ENCODE measurements at places on chromosomes 13 and 19.

GRCh38 chr13:29816715-29817114 is 33.7 kb downstream of the UBL3 start:
- DNase-seq: no peak

DNA sequence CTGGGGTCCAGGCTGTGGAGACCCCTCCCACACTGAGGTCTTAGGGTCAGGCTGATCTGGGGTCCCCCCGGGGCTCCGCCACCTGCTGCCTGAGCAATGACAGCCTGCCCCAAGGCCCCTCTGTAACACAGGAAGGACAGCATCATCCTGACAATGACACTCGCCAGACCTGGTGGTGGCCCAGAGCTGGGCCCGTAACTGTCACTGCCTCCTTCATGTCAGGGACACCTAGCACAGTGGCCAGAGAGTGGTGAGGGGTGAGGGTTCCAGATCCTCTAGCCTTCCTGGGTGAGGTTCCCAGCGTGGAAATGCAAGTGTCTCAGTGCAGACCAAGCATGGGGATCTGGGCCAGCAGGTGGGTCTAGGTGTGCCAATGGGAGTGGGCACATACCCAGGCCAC is 27.8 kb downstream of the OPA3 start:
- no peak for DNase-seq

- DNase-seq: no peak
These were observed 156.8 kb downstream of the RGCC start for GRCh38 chr13:41613984-41614661.

GRCh38 chr19:7902796-7903243 is 857 bp upstream of the MAP2K7 start:
- no peak for DNase-seq

- no peak for DNase-seq
These were observed 16.0 kb downstream of the FGF9 start for GRCh38 chr13:21686751-21687391.

- no peak for DNase-seq
These were observed 1486.8 kb downstream of the EFNB2 start for GRCh38 chr13:105048677-105049076.

DNA sequence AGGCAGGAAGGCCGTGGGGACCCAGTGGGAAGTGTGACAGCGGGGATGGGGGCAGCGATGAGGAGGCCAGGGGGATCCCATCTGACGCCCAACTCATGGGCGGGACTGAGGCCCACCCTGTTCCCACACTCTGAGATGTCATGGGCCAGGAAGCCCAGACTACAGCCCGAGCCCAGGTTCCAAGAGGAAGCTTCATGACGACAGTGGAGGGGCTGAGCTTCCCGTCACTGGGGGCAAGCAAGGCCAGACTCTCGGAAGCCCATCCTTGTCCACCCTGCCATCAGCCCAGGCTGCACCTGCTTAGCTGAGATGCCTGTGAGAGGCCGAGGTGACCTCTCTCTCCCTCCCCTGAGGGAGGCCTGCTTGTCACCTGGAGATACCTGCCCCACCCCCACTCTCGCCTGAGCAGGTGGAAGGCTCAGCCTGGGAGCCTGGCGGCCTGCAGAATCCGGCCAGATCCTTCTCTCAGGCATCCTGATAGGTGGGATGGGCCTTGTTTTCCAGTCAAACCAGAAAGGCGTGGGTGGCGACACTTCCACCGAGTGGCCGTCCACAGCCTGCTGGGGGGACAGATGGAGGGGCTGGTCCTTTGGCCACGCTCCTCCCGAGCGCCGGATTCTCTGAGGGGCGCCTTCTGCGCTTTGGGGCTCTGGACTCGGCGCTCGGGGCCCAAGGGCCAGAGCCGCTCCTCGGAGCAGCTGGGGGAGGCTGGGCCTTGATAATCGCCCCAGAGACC is 4.8 kb downstream of the ZBTB7A start:
- DNase-seq: no peak

DNA sequence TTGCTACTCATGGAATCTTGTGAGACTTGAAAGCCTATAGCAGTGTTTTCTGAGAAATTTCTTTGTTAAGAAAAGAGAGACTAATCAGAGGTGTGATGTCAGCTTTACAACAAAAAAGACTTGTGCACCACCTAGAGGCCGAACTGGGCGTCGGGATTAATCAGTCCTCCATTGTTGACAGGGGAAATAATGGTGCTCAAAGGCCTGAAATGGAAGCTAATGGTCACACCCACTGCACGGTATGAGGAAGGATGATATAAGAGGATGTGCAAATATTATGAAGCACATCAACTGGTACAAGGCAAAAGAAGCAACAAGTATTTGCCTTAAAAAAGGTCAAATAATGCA is 480.2 kb upstream of the MIR17HG start:
- no peak for DNase-seq

DNA sequence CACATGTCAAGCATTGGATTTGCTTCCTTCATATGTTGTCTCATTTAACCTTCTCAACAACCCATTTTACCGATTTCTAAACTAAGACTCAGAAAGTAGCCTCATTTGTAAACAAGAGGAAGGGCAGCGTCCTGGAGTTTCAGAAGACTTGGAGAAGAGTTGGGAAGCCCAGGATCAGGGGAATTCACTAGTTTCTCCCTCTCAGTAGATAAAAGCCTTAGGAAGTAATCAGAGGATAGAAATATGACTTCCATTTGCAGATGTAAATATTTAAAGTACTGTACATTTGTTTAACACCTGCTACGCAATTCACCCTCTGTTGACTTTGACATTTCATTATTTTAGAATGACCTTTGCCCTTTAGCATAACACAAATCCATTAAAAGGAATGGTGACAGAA is 216.4 kb downstream of the DCT start:
- no peak for DNase-seq

DNA sequence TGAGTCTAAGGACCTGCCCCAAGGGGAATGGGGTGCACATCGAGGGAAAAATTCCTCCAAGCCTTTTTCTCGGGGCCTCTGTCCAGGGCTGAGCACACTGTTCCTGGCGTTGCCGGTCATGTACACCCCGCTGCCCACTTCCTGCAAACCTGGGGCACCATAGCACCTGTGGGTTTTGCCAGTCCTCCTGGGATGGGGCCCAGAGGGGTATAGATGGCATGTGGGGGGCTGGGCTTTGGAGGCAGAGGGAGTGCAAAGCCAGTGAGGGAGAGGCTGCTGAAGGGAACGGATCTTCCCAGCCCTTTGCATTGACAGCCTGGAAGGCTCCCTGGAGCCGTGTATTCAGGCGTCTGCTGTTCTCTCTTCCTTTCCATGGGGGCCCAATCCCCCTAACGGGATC is 187.3 kb downstream of the ZNF536 start:
- no peak for DNase-seq

GRCh38 chr13:74774264-74774663 is 640.1 kb upstream of the KLF12 start:
- no peak for DNase-seq

- DNase-seq: no peak
These were observed 53.4 kb downstream of the KCNC3 start for GRCh38 chr19:50275577-50276368.

DNA sequence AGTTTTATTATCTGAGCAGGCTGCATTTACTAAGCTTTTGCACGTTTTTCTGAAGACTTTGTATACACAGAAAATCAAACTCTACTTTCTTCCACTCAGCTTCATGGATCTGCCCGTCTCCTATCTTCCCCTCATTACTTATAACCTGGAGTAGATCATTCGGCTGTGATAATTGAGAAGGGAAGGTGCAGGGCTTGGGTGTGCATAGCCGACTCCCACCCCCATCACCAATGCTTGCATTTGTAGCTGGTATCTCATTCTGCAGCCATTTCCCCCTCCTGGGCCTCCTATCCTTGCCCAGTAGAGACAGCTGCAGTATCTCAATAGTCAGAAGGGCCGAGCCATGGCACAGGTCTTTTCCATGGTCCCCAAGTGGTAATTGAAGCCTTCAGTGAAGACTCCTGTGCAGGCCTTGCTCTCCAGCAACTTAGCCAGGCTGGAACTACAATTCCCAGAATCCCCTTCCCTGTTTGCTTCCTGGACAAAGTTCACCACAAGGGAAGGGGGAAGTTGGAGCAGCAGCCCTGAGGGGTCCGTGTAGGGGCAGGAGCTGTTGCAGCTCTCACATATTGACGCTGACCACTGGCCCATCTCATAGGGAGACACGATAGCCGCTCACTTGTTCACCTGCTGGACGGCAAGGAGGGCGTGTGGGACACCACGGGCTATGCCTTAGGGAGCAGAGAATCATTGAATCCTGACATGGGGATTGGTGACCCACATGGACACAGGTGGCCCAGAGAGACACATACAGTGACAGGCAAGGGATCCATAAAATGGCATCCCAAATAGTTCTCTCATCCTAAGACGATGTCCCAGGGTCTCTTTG is 2.1 kb upstream of the SIGLEC8 start:
- no peak for DNase-seq

GRCh38 chr13:32316501-32316900 is 1.2 kb downstream of the BRCA2 start:
- no peak for DNase-seq

- no peak for DNase-seq
These were observed 433 bp downstream of the SIX5 start for GRCh38 chr19:45768655-45768983.

- DNase-seq: no peak
These were observed 9.6 kb downstream of the CEBPA start for GRCh38 chr19:33292595-33293254.

- no peak for DNase-seq
These were observed 126.6 kb downstream of the AKAP11 start for GRCh38 chr13:42398533-42398932.
